ENCODE measurements at places on chromosomes 11 and 22.

- no peak overlapping the region for H3K4me3 ChIP-seq
- no peak for DNase-seq
- H3K4me1 ChIP-seq: no peaks in the 10 kb centered on the region
- no peaks in the 10 kb centered on the region for H3K36me3 ChIP-seq
- H3K27me3 ChIP-seq: peaks cover 88% of the 10 kb centered on the region
- no peak overlapping the region for H3K27ac ChIP-seq
Measured at GRCh38 chr22:49673048-49673447, 154.6 kb downstream of the BRD1 start.

- H3K4me1 ChIP-seq: no peaks in the 10 kb centered on the region
- H3K36me3 ChIP-seq: peaks cover 21% of the 10 kb centered on the region
- H3K27ac ChIP-seq: no peak overlapping the region
- H3K27me3 ChIP-seq: no peaks in the 10 kb centered on the region
Measured at GRCh38 chr11:73889019-73889418, 12.2 kb downstream of the PAAF1 start.

DNA sequence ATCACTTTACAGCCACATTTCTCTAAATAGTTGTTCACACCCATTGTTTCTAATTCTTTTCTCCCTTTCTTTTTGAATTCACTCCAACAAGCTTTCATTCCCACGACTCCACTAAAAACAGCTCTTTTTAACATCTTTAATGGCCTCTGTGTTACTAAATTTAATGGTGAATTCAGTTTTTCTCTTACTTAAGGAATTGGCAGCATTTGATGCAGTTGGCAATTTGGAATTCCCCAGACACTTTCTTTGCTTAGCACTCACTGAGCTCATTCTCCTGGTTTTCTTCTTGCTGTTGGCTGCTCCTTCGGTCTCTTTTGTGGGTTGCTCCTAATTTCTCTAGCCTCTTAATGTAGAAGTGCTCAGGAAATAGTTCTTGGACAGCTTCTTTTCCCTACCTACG, 40.5 kb upstream of the OR9Q1 start:
- no peaks in the 10 kb centered on the region for H3K27me3 ChIP-seq
- H3K4me1 ChIP-seq: no peaks in the 10 kb centered on the region
- H3K4me3 ChIP-seq: no peak overlapping the region
- H3K36me3 ChIP-seq: no peaks in the 10 kb centered on the region

GRCh38 chr22:19631899-19632667, 82.2 kb upstream of the SEPTIN5 start:
- no peak overlapping the region for H3K4me3 ChIP-seq
- no peaks in the 10 kb centered on the region for H3K4me1 ChIP-seq

DNA sequence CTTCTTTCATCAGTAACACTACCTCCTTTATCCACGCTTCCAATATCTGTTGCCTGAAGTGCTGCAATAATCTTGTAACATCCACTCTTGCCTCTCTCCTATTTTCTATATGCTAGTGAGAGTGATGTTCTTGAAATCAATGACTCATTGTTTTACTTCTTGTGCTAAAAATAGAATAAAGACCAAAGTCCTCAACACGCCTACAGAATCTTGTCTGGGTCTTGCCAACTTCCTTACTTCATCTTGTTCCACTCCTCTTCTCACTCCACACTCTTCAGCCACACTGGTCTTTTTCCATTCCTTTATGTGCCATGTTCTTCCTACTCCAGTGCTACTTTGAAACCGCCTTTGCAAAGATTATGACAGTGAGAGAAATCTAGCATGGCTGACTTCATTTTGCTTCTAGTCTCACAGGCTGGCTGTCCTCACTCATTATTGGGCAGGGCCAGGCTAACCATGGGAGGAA, 136.4 kb downstream of the CCDC81 start:
- H3K27me3 ChIP-seq: no peaks in the 10 kb centered on the region
- H3K4me3 ChIP-seq: no peak overlapping the region
- peak; percentile 78 for DNase-seq
- no peaks in the 10 kb centered on the region for H3K36me3 ChIP-seq
- H3K27ac ChIP-seq: peak overlapping the region; percentile 60

GRCh38 chr11:112801025-112801816, 160.0 kb upstream of the NCAM1 start:
- no peak overlapping the region for H3K4me3 ChIP-seq
- H3K27me3 ChIP-seq: no peaks in the 10 kb centered on the region
- H3K4me1 ChIP-seq: peaks cover 5% of the 10 kb centered on the region
- DNase-seq: no peak

DNA sequence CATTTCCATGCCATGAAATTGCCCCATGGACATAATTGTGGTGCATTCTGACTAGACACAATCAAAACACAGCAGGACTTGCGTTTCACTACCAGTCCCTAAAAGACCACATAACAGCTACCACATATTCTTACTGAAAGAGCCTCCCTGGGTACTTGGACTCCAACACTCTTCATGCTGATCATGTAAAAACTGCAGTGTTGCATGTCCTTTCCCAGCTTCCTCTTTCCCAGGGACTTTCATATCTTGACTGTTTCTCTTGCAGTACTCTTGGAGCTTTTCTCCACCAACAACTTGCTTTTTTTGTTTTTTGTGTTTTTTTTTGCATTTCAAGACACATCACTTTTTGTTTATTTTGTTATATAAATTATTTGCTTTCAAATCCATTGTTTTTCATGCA, 22.9 kb downstream of the MS4A6E start:
- no peak overlapping the region for H3K27ac ChIP-seq
- no peaks in the 10 kb centered on the region for H3K27me3 ChIP-seq
- DNase-seq: no peak

GRCh38 chr22:22995166-22995565, 75.2 kb upstream of the GNAZ start:
- no peaks in the 10 kb centered on the region for H3K27me3 ChIP-seq
- DNase-seq: no peak
- H3K4me3 ChIP-seq: no peak overlapping the region

GRCh38 chr11:117807482-117808327, 10.7 kb upstream of the DSCAML1 start:
- no peaks in the 10 kb centered on the region for H3K36me3 ChIP-seq
- H3K4me1 ChIP-seq: no peaks in the 10 kb centered on the region
- DNase-seq: peak; percentile 82
- no peak overlapping the region for H3K27ac ChIP-seq
- H3K27me3 ChIP-seq: peaks cover 4% of the 10 kb centered on the region

- H3K27me3 ChIP-seq: no peaks in the 10 kb centered on the region
- no peak overlapping the region for H3K27ac ChIP-seq
- no peaks in the 10 kb centered on the region for H3K4me1 ChIP-seq
- no peaks in the 10 kb centered on the region for H3K36me3 ChIP-seq
Measured at GRCh38 chr22:49892226-49892899, 25.9 kb downstream of the ALG12 start.

GRCh38 chr11:94926698-94927237, 46.6 kb downstream of the CWC15 start:
- peak overlapping the region; percentile 4 for H3K27ac ChIP-seq
- H3K4me1 ChIP-seq: peaks cover 8% of the 10 kb centered on the region
- no peaks in the 10 kb centered on the region for H3K27me3 ChIP-seq
- H3K4me3 ChIP-seq: no peak overlapping the region

GRCh38 chr11:28488336-28488735, 380.1 kb downstream of the METTL15 start:
- no peaks in the 10 kb centered on the region for H3K27me3 ChIP-seq
- no peak overlapping the region for H3K4me3 ChIP-seq
- H3K27ac ChIP-seq: no peak overlapping the region
- H3K4me1 ChIP-seq: no peaks in the 10 kb centered on the region
- H3K36me3 ChIP-seq: no peaks in the 10 kb centered on the region

- H3K4me1 ChIP-seq: peaks cover 5% of the 10 kb centered on the region
- no peak overlapping the region for H3K27ac ChIP-seq
- no peak for DNase-seq
- H3K27me3 ChIP-seq: no peaks in the 10 kb centered on the region
- H3K4me3 ChIP-seq: no peak overlapping the region
- no peaks in the 10 kb centered on the region for H3K36me3 ChIP-seq
Measured at GRCh38 chr11:126915430-126915829, 85.1 kb downstream of the KIRREL3 start.

GRCh38 chr11:31805629-31806185, 5.4 kb downstream of the PAX6 start:
- no peaks in the 10 kb centered on the region for H3K36me3 ChIP-seq
- DNase-seq: no peak
- H3K4me3 ChIP-seq: no peak overlapping the region
- H3K27ac ChIP-seq: no peak overlapping the region
- H3K4me1 ChIP-seq: peaks cover 2% of the 10 kb centered on the region

DNA sequence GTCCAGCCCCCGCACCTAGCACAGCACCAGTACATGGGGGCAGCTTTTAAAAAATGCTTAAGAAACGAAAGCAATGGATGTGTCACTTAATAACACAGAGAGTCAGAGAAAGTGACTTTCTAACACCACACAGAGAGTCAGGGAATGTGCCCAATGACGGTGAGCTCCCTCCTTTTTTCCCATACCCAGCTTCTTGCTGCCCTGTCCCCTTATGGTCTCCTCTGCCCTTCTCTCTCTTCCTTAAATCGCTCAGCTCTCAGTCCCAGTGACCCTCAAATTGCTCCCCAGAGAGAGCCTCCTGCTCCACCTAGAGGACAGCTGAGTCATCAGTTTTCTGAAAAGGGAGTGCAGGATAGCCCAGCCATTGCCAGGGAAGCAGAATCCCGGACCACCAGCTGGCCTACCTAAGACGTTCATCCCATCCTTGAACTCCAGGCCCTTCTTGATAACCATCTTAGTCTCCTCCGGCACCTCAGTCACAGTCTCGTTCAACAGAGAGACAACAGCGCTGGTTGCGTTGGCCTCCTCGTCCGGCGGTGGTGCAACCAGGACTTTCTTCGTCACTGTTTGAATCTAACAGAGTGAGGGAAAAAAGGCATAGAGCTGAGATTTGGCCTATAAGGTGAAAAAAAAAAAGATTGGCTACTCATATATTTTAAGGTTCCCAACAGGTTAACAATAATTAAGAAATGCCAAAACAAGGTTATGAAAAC, 113.5 kb downstream of the SLC1A2 start:
- H3K27ac ChIP-seq: no peak overlapping the region
- no peaks in the 10 kb centered on the region for H3K27me3 ChIP-seq
- no peak overlapping the region for H3K4me3 ChIP-seq
- peak; percentile 74 for DNase-seq
- no peaks in the 10 kb centered on the region for H3K4me1 ChIP-seq

GRCh38 chr11:95461348-95461747, 230.3 kb upstream of the SESN3 start:
- DNase-seq: no peak
- H3K27me3 ChIP-seq: no peaks in the 10 kb centered on the region
- H3K4me3 ChIP-seq: no peak overlapping the region
- H3K4me1 ChIP-seq: no peaks in the 10 kb centered on the region
- H3K36me3 ChIP-seq: no peaks in the 10 kb centered on the region

DNA sequence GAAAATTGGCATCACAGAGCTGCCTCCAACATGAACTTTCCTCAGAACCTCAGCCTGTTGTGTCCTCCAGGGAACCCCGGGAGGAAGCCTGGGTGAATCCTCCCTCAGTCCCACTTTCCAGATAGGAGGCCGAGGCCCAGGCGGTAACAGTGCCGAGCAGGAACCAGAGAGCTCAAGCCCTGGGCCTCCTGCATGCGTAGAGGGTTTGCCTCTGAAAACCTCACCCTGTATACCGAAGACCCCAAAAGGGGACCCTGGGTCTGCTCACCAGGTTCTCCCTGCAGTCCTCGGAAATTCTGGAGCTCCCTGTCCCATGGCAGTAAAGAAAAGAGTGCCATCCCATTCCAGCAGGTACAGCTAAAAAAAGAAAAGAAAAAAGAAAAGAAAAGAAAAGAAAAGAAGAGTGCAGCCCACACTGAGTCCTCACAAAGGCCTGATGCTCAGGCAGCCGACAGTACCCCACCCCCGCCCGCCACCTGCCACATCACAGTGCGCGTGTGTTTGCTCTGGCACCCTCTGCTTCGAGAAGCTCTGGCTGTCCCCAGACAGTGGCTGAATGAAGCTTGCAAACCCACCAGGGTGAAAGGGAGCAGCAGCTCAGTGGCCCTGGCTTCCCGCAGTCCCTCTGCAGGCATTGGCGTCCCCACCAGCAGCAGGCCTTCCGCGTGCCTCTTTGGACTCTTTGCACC, 28.4 kb upstream of the FADD start:
- no peak for DNase-seq
- H3K27ac ChIP-seq: no peak overlapping the region
- H3K4me1 ChIP-seq: no peaks in the 10 kb centered on the region
- no peak overlapping the region for H3K4me3 ChIP-seq
- no peaks in the 10 kb centered on the region for H3K27me3 ChIP-seq

GRCh38 chr11:37511425-37511933, 913.4 kb upstream of the RAG2 start:
- H3K36me3 ChIP-seq: no peaks in the 10 kb centered on the region
- peak; percentile 69 for DNase-seq
- H3K27me3 ChIP-seq: no peaks in the 10 kb centered on the region
- no peak overlapping the region for H3K4me3 ChIP-seq
- H3K4me1 ChIP-seq: no peaks in the 10 kb centered on the region
- H3K27ac ChIP-seq: no peak overlapping the region

GRCh38 chr11:26231252-26231661, 100.7 kb upstream of the ANO3 start:
- H3K36me3 ChIP-seq: no peaks in the 10 kb centered on the region
- no peaks in the 10 kb centered on the region for H3K4me1 ChIP-seq
- H3K27me3 ChIP-seq: no peaks in the 10 kb centered on the region
- H3K27ac ChIP-seq: no peak overlapping the region

GRCh38 chr11:48103621-48104567, 112.7 kb upstream of the OR4B1 start:
- no peaks in the 10 kb centered on the region for H3K27me3 ChIP-seq
- H3K4me1 ChIP-seq: peaks cover 10% of the 10 kb centered on the region
- peak overlapping the region; percentile 50 for H3K27ac ChIP-seq
- DNase-seq: peak; percentile 55
- no peaks in the 10 kb centered on the region for H3K36me3 ChIP-seq

DNA sequence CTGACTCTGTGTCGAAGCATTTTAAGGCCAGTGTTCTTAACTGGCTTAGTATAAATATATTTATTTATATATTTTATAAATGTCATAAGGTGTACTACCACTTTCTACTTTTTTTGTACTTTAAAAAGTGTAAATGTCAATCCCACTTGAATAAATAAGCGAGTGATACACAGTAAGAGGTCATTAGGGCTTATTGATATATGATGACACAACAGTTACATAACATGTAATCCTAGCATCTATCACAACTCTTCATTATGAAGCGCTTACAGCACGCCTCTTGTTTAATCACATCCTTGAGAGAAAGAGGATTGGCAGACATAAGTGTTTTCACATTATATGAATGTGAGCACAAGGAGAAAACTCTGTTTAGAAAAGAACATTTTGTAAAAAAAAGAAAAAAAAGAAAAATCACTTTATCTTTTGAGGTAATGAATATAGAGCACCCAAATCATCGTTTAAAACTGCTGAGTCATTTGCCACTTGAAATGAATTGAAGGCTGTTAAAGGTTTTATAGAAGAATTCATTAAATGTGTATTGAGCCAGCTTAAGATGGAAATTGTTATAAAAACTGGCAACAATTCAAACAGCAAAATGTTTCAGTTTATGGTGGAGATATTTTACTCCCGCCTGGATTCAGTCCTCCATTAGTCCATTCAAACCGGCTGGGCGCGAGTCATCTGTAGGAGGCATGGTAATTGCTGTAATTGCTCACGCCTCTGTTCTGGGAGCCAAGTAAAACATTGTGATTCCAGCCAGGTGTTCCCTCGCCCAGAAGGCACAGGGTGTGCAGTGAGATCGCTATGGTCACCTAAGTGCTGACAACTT, 627.3 kb upstream of the KIRREL3 start:
- H3K4me3 ChIP-seq: no peak overlapping the region
- H3K27me3 ChIP-seq: no peaks in the 10 kb centered on the region
- H3K36me3 ChIP-seq: no peaks in the 10 kb centered on the region
- H3K4me1 ChIP-seq: peaks cover 7% of the 10 kb centered on the region
